ENCODE measurements at places on chromosomes 13 and 19.

DNA sequence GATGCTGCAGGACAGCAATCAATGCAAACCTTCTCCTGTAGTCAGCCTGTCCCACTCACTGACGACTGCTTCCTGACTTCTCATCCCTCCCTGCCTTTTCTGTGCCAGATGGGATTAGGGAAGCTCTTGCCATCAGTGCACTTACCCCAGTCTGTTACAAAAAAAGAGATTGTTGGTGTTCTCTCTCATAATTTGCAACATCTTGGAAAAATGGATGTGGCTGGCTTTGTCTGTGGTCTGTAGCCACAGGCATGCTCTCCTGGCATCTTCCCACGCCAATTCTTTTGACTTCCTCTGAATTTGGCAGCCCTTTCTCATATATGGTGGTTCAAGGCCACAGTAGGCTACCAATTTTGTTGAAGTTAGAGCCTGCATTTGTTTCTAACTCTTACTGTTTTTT is 11.6 kb upstream of the HTR2A start:
- no peak for DNase-seq

DNA sequence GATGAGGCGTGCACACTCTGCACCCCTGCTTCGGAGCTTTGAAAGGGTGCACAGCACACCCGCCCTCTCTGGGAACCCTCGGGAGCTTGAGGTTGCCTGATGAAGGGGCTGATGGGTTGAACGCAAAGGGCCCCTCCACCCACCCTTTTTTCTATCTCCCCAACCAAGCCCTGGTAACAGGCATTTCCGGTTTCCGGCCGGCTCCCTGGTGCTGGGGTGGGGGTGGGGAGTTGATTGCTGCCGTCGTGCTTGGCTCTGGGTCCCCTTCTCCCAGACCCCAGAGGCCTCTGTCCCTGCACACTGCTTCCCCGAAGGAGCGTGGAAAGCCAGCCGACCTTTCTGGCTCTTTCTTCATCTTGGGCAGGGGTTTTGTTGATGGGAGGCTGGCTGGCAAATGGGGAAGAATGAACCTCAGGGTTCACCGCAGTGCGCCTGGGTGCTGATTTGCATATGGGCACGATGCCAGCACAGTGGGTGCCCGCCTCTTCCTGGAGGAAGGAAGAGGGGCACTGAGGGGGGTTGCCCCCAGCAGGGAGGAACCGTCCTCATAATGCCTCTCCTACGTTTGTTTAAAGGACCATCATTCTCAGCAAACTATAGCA is 29.1 kb downstream of the VAV1 start:
- peak; percentile 21 for DNase-seq

DNA sequence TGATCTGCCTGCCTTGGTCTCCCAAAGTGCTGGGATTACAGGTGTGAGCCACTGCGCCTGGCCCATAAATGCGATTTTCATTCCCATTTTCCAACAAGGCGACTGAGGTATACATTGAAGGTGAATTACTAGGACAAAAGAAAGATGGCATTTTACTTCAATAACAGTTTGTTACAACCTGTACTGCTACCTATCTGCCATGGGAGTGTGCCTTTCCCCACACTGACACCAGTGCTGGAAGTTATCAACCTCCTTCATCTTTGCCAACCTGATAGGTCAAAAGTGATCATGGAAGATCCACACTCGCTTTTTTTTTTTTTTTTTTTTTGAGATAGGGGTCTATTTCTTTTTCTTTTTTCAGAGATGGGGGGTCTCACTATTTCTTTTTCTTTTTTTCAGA is 11.0 kb downstream of the CRX start:
- DNase-seq, result no peak

DNA sequence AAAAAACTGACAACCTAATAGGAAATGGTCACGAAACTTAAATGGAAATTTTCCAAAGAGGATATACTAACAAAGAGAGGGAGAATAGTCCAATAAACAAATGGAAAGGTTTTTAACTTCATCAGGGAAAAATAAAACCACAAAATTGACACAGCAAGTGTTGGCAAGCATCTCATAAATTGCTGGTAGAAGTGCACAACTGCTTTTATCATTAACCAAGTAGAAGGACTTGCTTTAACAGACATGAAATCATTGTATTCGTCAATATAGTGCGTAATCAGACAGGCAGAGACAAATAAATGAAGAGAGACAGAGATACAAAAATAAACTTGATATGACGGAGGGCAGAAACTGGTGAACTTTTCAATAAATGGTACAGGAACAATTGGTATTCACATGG is 7.4 kb downstream of the TGDS start:
- no peak for DNase-seq

- no peak for DNase-seq
Measured at GRCh38 chr13:98819382-98820010, 67.0 kb upstream of the SLC15A1 start.

GRCh38 chr19:35419046-35419445 is 29.0 kb upstream of the FFAR2 start:
- no peak for DNase-seq

GRCh38 chr19:1875646-1876495 is 9.4 kb downstream of the ABHD17A start:
- peak; percentile 91 for DNase-seq

DNA sequence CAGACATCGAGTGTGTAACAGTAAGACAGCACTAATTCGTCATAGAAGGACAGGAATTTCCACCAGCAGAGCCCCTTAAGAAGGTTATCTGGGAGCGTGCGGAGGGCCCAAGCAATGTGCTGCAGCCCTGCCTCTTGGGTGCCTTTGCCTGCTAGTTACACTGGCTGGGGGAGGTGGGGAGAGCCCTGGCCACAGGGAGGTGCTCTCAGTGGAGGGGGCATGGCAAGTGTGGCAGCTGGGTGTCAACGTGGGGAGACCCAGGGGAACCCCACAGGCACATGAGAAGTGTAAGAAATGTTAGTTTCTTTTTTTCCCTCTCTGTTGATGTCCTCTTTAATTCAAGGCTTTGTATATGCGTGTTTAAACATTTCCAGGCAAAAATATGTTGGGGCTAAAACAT is 50.9 kb upstream of the TMTC4 start:
- no peak for DNase-seq

GRCh38 chr13:27166313-27166712 is 5.3 kb downstream of the USP12 start:
- no peak for DNase-seq

GRCh38 chr13:27663947-27664346 is 42.3 kb downstream of the POLR1D start:
- no peak for DNase-seq

- no peak for DNase-seq
Measured at GRCh38 chr13:87923753-87924152, 252.6 kb downstream of the SLITRK5 start.

DNA sequence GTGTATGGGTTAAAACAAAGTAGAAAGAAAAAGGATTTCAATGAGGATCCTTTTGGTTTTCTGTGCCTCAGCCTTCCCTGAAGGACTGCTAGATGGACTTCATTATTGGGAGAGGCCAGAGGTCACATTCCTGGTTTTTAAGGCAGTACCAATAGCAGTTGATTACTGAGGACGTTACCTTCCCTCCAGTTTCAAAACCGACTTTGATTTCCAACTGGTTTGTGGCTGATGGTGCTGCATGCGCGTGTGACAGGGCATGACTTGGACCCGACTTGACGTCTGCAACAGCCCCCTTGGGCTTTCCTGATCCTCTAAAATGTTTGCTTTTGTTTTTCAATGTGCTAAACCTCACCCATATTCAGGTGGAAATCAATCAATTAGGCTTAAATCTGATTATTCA is 314.3 kb upstream of the ARGLU1 start:
- no peak for DNase-seq

- DNase-seq, result no peak
Measured at GRCh38 chr13:51015973-51016372, 95.1 kb downstream of the C13orf42 start.

DNA sequence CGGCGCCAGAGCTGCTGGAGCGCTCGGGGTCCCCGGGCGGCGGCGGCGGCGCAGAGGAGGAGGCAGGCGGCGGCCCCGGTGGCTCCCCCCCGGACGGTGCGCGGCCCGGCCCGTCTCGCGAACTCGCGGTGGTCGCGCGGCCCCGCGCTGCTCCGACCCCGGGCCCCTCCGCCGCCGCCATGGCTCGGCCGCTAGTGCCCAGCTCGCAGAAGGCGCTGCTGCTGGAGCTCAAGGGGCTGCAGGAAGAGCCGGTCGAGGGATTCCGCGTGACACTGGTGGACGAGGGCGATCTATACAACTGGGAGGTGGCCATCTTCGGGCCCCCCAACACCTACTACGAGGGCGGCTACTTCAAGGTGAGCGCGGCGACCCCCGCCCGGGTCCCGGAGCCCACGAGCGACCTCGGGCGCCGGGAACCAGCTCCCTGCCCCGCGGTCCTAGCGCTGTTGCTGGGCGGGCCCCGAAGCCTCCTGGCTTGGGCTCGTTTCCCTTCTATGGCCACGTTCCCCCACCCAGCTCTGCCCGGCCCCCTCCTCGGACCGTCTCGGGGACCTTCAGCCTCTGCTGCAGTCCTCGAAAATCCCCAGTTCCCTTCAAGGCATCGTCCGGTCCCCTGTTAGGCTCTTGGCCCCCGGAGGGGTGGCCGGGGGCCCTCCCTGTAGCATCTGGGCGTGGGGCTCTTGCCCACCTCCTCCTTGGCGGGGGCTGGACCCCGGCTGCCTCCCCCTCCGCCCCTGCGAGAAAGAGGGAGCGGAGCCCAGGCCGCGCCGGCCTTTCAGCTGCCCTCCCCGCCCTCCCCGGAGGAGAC is at the start of gene CDC34:
Gene CDC34 (plus strand): TSS at position 8 of the 808 bp plus-strand sequence. CDS start 172 bp downstream, at position 180.
- no peak for DNase-seq

GRCh38 chr13:91031508-91031907 is 316.0 kb upstream of the MIR17HG start:
- DNase-seq, result no peak

DNA sequence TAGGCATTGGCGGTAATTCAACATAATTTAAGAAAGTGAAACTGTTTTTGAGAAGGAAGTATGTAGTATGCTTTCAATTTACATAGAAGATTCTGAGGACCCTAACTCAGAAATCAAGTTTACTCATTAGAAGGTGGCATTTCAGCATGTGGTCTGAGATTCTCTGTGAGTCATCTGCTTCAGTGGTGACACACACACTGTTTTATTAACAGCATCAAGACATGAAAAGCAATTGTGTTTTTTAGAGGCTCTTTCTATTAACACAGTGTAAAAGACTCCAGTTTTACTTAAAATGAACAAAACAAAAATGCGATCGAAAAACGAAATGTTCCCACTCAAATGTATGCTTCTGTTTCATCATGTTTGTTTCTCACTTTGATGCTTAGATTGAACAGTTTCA is 802.1 kb upstream of the SLITRK6 start:
- DNase-seq, result no peak

DNA sequence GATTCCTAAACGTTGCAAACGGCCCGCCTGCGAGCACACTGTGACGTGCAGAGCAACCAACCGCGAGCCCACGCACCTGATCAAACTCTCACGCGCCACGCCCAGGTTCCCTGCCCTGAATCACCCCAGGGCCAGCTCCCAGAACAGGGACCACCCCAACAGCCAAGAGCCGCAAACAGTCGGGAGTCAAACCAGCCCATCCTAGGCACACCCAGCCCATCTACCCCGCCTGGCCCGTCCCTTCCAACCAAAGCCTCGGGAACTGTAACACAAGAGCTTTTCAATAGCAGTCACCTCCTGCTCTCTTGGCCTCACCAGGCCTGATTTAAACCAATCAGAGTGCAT is 8.9 kb downstream of the PIP5K1C start:
- DNase-seq, result no peak

GRCh38 chr19:55346725-55347441 is 7.2 kb downstream of the KMT5C start:
- no peak for DNase-seq

GRCh38 chr13:100532090-100532766 is 56.4 kb downstream of the GGACT start:
- no peak for DNase-seq

DNA sequence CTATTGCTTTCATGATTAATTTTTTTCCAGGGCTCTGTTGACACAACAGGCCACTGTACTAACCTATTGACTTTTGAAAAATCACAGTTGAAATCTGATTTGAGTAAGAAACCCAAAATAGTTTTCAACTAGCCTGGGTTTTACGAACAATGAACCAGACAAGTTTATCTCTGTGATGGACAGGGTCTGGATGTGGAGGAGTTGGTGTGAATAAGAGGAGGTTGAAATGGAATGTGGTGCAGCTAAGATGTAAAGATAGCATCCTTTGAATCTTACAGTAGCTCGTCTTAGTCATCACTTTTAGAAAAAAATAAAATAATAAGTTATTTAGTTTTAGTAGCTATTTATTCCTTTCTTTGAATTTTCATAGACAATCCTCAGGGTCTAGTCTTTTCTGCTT is 8.3 kb upstream of the OXGR1 start:
- no peak for DNase-seq

DNA sequence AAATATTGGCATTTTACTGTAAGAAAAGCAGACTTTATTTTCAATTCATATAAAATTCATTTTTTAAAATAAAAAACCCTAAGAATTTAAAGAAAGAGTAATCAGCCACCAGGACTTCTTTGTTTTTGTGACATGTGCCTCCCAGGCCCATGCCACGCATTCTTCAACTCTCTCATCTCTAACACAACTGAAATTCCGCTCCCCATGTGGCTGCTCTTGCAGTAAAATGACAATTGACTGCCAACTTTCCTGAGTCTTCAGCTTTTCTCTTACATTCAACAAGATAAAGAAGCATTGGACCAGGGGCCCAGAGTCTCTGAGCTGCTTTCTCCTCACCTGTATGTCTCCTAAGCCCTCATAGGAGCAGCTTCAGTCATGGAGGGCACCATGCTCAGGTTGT is 372.1 kb downstream of the UQCRFS1 start:
- no peak for DNase-seq

- DNase-seq, result no peak
Measured at GRCh38 chr13:43058318-43058674, 34.9 kb downstream of the DNAJC15 start.

DNA sequence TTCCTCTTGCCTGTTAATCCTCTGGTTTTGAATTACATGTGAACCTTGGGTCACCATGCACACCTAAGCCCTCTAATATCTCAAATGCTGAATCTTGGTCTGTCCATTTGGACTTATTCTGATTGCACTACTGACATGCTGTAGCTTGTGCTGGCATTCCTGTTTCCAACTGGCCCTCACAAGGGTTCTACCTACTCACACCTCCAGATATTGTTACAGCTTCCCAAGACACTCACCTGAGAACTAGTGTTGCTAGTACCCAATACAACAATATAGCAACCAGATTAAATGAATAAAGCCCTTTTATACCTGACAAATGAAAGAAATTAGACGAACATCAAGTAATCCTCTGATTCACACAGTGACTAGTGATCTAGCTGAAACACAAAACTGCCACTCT is 16.6 kb downstream of the TEX30 start:
- no peak for DNase-seq

DNA sequence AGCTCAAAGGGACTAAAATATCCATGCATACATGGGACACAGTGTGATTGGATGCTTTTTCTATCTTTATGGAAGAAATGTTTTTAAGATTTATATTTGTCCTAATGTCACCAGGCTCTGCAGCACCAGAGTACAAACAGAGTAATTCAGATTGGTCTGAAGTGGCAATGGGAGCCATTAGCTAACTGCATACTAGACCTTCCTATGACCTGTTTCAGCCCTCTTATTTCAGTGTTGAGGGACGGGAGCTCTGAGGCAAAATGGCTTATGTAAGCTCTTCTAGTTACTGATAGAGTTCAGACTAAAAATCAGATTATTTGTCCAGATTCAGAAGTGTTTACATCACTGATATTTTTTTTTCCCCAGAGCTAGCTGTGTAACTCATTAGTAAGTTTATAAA is 4.9 kb downstream of the SLAIN1 start:
- no peak for DNase-seq

GRCh38 chr19:16386619-16387240 is 62.1 kb downstream of the KLF2 start:
- no peak for DNase-seq

Data from breast epithelium (tissue), 4 donors.